ENCODE measurements at places on chromosomes 4 and X.

- DNase-seq = no peak
These were observed 158.5 kb downstream of the DHX15 start for GRCh38 chr4:24425863-24426262.

- peak; percentile 87 for DNase-seq
These were observed 119.7 kb downstream of the NFKB1 start for GRCh38 chr4:102620697-102621497.

DNA sequence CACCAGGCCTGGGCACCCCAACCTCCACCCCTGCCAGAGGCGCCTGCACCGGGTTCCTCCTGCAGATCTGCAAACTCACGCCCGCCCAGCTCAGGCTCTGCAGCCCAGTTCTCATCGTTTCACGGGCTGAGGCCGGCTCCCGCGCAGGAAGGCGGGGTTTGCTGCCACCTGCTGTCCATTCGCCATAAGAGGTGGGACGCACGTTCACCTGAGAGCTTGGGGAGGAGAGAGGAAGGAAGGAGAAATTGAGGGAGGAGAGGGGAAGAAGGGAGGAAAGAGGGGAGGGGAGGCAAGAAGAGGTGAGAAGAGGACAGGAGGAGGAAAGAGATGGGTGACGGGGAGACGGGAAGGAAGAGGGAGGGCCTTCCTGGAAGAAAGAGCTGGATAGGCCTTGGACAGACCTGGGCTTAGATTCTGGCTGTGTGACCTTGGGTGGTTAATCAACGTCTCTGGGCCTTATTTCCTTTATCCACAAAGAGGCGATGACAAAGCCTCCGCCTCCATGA, 114.5 kb downstream of the ADRA2C start:
- DNase-seq = peak; percentile 44

- peak; percentile 10 for DNase-seq
These were observed 75.9 kb upstream of the CITED1 start for GRCh38 chrX:72381439-72382201.

DNA sequence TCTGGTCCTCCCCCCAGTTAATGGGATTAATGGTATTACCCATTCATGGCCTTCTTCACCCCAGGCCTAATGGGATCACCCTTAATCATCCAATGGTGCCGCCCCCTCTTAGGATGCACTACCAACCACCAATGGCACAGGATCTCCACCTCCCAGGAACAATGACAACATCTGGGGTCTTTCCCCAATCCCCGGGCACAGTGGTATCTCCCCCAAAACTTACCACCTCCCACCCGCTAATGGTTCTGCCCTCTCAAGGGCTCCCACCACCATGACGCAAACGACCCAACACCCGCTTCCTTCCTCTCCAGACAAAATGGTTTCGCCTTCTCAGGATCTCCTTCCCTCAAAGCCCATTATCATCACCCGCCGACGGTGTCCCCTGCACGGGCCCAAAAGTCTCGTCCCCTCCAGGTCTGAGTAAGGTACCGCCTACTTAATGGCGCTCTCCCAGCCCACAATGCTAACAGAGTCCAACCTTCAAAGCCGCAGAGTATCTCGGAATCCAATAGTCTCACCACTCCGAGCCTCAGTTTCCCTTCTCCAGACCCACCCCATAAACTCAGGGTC, 458 bp downstream of the GRIPAP1 start:
- DNase-seq = peak; percentile 57

GRCh38 chr4:138114434-138114833, 127.7 kb downstream of the SLC7A11 start:
- DNase-seq = peak; percentile 12

GRCh38 chr4:8211737-8212581, 12.9 kb downstream of the SH3TC1 start:
- no peak for DNase-seq

DNA sequence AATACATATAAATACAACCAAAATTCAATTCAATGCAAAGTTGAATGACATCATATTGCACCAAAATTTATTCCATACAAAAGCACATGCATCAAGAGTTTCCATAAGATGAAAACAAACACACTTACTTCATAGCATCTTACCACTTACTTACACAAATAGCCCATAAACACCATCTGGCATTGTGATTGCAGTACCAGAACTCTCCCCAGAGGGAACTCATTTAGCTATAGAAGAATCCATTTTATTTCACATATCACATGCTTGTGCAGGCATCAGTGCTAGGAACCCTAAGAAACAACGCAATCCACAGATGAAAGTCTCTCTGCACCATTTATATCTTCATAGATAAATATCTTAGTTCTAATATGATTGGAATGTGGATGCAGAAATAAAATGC, 77.9 kb downstream of the SLC7A11 start:
- DNase-seq = no peak

DNA sequence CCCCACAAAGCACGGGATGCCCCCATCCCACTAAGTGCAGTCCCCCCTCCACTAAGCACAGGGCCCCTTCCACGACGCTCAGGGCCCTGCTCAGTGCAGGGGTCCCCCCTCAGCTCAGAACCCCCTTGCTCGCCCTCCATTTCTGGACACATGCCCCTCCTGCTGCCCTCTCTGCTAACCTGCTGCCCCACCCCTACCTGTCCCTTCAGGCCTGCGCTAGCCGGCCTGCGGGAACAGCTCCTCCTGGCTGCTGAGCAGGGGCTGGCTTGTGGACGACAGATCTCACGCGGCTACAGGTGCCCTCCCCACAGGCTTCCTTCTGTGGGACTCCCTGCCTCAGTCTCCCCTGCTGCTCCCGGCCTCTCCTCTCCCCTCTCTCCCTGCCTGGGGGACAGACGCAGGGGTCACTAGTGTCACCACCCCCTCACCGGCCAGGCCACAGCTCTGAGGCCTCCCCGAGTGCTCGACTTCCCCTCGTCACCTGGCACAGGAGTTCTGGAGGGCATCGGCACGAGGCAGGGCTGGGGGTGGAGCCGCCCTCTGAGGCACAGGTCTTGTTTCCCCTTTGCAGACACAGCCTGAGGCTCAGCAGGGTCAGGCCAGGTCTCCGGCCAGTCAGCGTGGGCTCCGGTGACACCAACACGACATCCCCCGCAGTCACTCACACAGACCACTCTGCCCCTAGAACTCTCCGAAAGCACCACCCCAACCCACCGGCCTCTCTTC, 21.6 kb downstream of the GAK start:
- DNase-seq = no peak

- DNase-seq = no peak
These were observed 73.2 kb downstream of the SMARCA1 start for GRCh38 chrX:129450123-129450522.

DNA sequence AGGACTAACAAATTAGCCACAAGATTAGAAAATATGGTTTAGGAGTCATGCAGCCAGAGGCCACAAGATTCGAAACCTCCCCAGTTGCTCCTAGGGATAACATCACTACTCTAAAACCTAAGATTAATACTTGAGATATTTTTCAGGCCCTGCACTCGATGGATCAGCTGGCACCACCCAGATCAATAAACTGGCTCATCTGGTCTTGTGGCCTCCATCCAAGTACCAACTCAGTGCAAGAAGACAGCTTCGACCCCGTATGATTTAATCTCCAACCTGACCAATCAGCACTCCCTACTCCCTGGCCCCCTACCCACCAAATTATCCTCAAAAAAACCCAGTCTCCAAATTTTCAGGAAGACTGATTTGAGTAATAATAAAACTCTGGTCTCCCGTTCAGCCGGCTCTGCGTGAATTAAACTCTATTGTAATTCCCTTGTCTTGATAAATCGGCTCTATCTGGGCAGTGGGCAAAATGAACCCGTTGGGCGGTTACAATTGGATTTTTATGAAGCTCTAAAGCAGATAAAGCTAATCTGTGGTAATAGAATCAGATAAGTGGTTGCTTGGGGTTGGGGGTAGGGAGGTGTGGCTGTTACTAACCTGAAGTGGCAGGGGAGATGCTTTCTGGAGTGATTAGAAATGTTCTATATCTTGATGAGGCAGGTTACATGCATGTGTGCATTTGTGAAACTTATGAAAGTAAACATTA, 91.8 kb upstream of the ATXN3L start:
- DNase-seq = no peak

GRCh38 chr4:156583265-156583664, 388.3 kb downstream of the PDGFC start:
- DNase-seq = no peak

DNA sequence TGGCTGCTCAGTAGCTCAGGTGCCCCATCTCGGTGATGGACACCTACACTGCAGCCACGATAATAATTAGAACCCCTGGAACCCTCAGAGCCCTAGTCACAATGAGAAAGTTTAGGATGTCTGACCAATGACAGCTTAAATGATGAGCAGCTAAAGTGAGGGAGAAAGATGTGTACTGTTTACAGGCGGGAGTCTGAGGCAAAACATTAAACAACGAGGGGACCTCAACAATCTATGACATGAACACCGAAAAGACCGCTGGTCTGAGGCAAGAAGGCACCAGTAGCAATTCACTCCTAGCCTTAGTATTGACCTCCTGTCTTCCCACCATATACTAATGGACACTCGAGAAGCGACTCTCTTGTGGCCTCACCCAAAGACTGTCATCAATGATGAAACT, 369.5 kb upstream of the SMIM31 start:
- DNase-seq = no peak

DNA sequence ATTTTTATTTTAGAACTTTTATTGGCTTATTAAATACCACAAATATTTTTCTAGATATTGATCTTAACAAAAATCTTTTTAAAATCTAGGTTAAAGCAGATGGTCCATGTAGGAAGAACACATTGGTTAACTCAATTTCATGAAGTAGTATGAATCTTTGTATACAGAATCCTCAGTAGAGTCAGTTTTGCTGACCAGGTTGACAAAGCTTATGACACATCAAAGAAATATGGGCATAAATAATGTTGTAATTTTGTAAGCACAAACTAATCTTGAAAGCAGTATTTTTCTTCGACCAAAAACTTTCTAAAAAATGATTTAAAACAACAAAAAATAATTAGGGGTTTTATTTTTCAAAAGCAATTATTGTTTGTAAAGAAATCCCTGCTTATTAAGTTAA, 479.3 kb upstream of the PCDH10 start:
- no peak for DNase-seq
